CD4-positive, alpha-beta T cell treated with Interleukin-12 subunit alpha and Interleukin-12 subunit beta, for 1 hour (primary cell): ENCODE measurements at places on chromosomes 5 and 9.

GRCh38 chr5:173592050-173592669, 24.3 kb downstream of the BOD1 start:
- DNase-seq: peak; percentile 7

DNA sequence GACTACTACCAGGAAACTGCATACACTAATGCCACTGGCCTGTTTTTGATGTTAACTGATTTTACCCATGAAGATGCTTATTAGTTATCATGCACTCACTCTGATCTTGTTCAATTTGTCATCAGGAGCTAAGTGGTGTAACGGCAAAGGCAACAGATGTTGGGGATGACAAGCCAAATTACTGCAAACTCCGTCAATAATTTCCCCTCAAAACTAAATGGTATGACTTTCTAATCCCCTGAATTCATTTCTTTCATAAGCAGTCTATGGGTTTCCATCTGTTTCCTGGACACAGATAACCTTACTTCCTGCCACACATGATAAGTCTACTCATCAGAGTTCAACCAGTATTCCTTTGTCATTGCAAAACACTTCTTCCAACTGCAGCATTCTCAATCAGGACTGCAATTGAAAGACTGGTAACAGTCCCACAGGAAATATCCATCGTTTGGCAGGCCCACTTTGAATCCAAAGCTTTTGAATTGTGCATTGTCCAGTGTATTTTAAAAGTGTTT, 96.2 kb upstream of the SMC2 start:
- no peak for DNase-seq

- no peak for DNase-seq
These were observed 25.4 kb upstream of the NKD2 start for GRCh38 chr5:983238-983524.

GRCh38 chr5:136058039-136058971, 29.5 kb downstream of the TGFBI start:
- no peak for DNase-seq

- no peak for DNase-seq
These were observed 72.7 kb upstream of the IER5L start for GRCh38 chr9:129250786-129251185.

DNA sequence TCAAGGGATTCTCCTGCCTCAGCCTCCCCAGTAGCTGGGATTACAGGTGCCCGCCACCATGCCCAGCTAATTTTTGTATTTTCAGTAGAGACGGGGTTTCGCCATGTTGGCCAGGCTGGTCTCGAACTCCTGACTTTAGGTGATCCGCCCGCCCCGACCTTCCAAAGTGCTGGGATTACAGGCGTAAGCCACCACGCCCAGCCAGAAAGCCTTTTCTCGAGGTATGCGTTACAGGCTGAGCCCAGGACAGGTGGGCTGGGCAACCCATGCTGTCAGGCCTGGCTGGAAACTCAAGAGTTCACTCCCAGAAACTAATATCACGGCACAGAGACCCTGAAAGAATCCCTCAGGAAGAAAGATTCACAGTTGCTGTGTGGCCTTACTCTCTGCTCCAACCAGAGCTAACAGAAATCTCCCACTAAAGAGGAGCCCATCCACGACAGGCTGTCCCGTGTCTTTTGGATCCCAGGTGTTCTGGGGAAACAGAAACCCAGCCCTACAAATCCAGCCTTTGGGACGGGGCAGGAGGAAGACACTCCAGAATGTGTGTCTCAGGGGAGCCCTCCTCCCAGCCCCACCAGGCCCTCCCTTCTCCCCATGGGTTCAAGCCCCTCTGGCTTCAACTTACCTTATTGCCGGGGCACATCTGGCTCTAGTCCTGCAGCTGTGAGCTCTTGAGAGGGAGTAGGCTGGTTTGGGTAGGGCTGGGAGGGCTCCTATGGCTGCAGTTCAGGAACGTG, 400 bp downstream of the TIFAB start:
- DNase-seq: no peak

- no peak for DNase-seq
These were observed 57.8 kb upstream of the CCDC112 start for GRCh38 chr5:115354246-115354645.

- DNase-seq: no peak
These were observed 23.3 kb upstream of the MGAT1 start for GRCh38 chr5:180825768-180826525.

- DNase-seq: no peak
These were observed 44.4 kb downstream of the ANKRD31 start for GRCh38 chr5:75192264-75192663.

- no peak for DNase-seq
These were observed 53.8 kb downstream of the MFAP3 start for GRCh38 chr5:154092356-154093141.

GRCh38 chr5:74616236-74617146, 24.0 kb downstream of the ENC1 start:
- no peak for DNase-seq

DNA sequence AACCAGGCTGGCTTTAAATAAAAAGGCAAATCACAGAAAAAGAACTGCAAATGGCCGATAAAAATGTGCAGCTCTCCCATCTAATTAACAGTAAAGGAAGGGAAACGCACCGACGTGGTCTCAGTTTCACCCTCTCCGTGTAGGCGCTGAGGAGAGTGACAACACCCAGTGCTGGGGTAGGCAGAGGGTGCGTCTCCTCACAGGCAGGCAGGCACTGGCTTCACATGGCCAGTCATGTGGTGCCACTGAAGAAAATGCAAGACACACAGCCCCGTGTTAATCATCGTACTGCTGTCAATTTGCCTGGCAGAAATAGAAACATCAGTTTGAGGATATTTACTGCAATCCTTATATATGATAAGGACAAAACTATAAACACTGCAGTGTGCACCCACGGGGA, 178.4 kb downstream of the FANCC start:
- no peak for DNase-seq

- DNase-seq: peak; percentile 66
These were observed 7.4 kb downstream of the GALNT10 start for GRCh38 chr5:154197801-154198491.

DNA sequence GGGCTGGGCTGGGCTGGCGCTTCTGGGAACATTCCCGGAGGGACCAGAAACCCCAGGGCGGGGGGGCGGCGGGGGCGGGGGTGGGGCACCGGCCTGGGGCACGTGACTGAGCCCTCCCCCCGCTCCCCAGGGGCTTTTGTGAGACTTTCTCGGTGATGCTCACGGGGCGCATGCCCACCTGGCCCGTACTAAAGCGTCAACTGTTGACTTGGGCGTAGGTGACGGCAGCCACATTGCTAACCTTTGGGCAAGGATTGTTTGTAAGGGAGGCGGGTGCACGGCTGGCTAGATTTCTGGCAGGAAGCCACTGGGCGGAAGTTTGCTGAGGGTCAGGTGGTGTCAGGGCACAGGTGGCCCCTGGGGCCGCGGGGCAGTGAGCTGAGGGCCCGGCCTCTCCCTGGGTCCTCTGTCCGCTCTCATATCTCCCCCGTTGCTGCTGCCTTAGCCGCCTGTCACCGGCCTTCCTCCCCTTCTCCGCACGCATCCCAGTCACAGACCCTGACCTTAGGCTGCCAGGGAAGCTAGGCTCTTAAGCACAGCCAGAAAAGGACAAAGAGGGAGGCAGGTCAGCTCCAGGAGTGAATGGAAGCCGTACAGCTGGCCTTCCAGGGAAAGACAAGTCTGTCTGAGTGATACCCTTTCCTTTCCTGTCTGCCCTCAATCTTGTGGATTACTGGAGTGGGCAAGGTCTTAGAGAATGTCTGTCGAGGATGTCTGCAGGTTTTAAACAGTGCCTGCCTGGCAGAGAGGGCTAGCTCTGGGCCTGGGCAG, 812 bp downstream of the CACFD1 start:
- peak; percentile 66 for DNase-seq

GRCh38 chr9:123036893-123037545, 3.6 kb downstream of the GPR21 start:
- DNase-seq: no peak

GRCh38 chr9:69397384-69398214, 72.6 kb downstream of the ENTREP1 start:
- no peak for DNase-seq

DNA sequence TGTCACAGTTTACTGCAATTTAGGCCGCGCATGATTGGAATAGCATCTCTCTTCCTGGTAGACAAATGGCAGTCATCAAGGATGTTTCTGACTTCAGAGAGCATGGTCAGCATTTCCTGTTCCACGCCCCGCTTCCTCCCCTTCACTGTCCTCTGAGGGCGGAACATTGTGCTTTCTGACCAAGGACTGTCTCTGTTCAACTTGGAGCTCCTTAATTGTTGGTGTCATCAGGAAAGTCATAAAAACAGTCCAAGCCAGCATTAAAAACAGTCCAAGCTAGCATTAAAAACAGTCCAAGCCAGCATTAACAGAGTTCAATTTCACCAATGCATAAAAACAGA, 301.3 kb upstream of the IRX4 start:
- no peak for DNase-seq

- no peak for DNase-seq
These were observed 135.9 kb downstream of the ZSWIM6 start for GRCh38 chr5:61467766-61468482.

GRCh38 chr5:40224421-40224820, 455.3 kb upstream of the PTGER4 start:
- DNase-seq: no peak

DNA sequence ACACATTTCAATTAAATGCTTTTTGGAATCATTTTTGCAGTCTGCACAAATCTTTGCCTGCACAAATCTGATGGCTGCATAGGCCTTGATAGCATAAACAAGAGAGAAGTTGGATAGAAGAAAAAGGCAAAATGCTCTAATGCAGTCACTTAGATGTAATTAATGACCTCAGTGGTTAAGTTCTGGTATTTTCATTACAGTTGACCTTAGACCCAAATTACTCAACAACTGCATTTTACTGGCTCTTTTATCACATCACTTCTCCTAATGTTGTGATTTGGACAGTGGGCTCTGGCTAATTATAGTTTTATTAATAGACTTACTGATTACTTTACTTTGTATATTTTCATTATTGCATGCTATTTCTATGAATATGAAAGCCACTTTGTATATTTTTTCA, 34.3 kb downstream of the NTRK2 start:
- DNase-seq: no peak

DNA sequence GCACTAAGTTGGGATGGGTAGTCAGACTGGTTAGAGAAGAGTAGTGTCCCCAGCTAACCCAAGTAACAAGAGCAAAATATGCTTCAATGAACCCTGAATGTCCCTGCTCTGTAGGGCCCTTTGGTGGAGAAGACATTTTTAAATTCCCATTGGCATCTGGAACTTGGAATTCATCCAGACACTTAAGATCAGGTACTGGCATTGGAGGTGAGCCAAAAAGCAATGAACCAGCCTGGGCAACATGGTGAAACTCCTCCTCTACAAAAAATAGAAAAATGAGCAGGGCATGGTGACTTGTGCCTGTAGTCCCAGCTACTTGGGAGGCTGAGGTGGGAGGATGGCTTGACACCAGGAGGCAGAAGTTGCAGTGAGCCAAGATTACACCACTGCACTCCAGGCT, 58.9 kb upstream of the ZNF618 start:
- DNase-seq: no peak

GRCh38 chr5:160382346-160382745, 11.9 kb upstream of the C1QTNF2 start:
- no peak for DNase-seq

DNA sequence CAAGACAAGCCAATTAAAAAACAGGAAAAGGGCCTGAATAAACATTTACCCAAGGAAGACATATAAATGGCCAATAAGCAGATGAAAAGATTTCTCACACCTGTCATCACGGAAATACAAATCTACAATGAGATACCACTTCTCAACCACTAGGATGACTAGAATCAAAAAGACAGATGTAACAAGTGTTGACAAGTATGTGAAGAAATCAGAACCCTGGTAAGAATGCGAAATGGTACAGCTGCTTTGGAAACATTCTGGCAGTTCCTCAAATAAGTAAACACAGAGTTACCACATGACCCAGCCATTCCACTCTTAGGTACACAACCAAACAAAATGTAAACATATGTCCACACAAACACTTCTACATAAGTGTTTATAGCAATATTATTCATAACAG, 32.5 kb downstream of the LEAP2 start:
- no peak for DNase-seq

- DNase-seq: no peak
These were observed 339.5 kb upstream of the ZNF608 start for GRCh38 chr5:125085797-125086505.

DNA sequence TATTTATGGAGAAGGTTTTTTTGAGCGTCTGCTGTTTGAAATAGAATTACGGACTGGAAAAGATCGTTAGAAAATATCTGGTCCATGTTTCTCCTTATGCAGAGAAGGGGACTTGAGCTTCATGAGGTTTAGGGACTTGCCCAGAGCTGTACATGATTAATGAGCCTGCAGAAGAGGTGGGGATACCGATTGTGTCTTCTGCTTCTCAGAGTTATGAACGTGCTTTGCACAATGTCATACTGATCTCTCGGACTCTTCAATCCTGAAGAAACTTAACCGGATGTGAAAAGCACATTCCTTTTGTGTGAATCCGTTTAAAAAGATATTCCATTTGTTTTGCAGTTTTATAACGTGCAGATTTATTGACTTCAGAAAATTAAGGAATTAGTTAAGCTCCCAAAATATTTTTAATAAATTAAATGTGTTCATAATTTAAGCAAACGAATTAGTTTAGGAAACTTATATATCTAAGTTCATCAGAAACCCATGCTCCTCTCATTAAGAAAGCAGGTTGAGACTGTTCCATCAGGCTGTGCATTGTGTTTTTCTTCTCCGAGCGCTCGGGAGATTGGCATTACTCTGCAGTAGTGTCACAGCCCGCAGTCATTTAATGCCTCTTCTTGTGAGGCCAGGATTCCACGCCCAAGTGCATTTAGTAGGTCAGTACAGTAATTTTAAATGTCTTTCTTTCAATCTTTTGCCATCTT, 40.8 kb upstream of the MEF2C start:
- no peak for DNase-seq

GRCh38 chr5:178237431-178238312, 5.1 kb upstream of the PHYKPL start:
- no peak for DNase-seq

DNA sequence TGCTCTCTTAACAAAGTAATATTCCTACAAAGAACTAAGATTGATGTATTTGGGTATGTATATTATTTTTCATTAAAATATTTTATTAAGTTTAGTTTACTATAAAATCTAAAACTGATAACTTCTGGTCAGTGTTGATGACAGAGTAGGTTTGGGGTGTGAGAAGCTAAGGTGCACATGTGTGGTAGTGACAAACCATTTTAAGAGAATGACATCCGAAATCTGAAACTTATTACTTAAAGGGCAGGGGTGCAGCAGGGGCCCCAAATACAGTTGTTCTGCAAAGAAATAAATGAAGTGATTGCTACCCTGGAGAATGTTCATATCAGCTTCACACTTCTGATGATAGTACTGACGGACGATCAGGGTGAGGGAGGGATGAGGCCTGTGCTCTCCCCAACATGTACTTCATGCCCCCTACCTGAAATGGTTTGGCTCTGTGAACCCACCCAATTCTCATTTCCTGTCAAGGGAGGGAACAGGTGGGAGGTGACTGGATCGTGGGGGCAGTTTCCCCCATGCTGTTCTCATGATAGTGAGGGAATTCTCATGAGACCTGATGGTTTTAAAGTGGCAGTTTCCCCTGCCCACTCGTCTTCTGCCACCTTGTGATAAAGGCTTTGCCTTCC, 125.3 kb upstream of the RFX3 start:
- DNase-seq: no peak
